GM13977 (cell line): ENCODE measurements at places on chromosomes 3 and 15.
A peak's percentile ranks its signal among the peaks of the same experiment; 100 is the strongest.

DNA sequence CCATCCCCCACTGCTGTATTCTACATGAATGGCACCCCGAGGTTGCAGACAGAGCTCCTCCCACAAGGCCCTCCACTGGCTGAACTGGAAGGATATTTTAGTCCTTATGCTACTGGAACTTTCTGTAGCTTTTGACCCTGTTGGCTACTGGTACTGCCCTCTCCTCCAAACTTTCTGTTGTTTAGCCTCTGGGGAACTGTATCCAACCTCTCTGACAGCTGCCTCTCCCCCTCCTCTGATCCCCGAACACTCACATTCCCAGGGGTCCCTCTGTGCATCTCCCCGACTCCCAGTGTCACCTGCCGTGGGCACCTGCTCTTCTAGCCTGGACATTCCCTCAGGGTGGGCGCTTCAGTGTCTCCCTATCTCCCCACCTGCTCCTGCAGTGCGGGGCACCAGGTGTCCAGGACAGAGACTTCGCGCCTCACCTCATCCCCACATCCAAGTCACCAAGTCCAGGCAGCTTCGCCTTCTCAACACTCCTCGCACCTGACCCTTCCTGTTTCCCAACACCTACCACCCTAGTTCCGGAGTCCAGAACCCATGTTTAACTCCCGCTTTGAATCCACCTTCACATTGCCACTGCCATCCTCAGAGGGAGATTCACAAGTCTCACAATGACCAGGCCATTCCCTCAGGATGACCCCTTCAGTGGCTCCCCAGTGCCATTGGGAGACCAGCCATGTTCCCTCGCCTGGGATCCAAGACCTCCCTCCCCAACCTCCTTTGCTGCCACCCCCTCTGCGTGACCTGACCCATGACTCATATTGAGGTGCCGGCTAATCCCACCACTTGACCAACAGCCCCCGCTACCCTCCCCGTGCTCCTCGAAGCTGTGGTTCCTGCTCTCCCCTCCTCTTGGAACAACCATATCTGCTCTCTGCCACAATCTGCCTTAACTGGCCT, 34.2 kb downstream of the BDH1 start:
- DNase-seq = no peak

DNA sequence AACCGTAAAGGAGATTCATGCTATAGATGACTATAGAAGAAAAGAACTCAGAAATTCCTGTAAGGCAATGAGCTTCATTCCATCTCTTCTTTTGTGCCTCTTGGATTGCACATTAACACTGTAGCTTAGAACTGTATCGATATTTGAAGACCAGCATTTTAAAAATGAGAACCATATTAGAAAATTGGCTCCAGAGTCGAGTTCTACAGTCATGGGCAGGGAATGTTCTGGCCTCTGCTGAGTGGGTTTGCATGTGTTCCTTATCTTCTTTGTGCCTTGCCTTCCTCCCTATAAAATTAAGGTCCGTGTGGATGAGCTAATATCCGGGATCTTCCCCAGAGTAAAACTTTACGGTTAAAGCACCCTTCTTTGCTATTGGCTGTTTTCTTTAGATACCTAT, 77.4 kb upstream of the PLCL2 start:
- DNase-seq = no peak

DNA sequence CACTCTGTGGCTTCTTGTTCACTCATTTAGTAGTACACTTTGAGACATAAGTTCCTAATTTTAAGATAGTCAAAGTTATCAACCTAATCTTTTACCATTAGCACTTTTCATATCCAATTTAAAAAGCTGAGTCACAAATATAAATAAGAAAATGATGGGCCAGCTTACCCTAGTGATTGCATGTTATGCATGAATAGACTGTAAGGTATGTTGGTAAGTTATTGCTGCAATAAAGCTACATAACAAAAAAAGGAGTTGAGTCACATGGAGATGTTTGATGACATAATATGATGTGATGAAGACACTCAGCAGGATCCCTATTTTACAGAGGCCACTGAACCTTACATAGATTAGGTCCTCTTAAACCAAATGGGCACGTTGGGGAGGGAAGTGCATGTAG, 161.3 kb downstream of the OCA2 start:
- no peak for DNase-seq

- DNase-seq = no peak
Measured at GRCh38 chr3:15750879-15751278, 46.9 kb downstream of the ANKRD28 start.

DNA sequence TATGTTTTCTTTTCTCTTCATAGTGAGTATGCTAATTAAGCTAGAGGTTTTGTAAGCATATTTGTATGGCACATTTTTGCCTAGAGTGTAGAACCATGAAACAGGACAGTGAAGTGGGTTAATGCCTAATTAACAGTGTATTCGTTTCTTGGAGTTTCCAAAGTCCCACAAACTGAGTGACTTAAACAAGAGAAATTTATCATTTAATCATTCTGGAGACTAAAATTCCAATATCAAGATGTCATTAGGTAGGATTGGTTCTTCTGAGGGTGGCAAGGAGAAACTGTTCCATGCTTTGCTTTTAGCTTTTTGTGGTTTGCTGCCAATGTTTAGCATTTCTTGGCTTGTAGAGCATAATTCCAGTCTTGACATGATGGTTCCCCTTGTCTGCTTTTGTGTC, 734.2 kb downstream of the NAALADL2 start:
- no peak for DNase-seq

GRCh38 chr3:101325393-101326134, 5.2 kb upstream of the IMPG2 start:
- DNase-seq = no peak

- no peak for DNase-seq
Measured at GRCh38 chr15:89457086-89457485, 39.3 kb downstream of the RHCG start.

GRCh38 chr15:51726302-51727073, 11.0 kb downstream of the LYSMD2 start:
- DNase-seq = peak; percentile 49

DNA sequence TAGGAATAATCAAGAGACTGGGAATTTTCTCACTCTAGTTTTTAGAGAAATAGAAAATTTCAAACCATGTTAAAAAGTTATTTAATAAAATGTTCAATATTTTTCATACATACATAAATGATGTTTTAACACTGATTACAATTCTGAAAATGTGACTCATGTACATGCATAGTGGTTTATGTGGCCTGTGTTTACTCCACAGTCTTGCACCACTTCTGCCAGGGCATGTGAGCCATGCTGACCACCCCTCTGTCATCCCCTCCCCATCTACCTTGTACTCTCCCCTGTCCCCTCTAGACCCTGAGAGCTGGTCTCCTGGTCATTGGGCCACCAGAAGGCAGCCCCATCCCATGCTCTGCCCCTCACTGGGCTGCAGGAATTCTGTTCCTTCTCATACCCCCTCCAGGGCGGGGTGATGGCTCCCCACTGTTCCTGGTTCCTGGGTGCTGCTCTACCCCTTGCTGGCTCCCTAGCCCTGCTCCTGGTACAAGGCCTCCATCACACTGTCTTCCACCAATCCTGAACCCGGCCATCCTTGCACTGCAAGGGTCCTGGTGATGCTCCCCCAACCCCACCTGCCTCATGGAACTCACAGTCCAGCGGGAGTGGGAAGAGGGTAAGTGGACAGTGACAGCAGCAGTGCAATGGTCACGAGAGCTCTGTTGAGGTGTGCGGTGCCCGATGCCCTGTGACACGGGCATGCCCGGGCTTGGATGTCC, 24.2 kb upstream of the SLC41A3 start:
- no peak for DNase-seq

- DNase-seq = no peak
Measured at GRCh38 chr15:99257107-99257750, 5.9 kb downstream of the LRRC28 start.

DNA sequence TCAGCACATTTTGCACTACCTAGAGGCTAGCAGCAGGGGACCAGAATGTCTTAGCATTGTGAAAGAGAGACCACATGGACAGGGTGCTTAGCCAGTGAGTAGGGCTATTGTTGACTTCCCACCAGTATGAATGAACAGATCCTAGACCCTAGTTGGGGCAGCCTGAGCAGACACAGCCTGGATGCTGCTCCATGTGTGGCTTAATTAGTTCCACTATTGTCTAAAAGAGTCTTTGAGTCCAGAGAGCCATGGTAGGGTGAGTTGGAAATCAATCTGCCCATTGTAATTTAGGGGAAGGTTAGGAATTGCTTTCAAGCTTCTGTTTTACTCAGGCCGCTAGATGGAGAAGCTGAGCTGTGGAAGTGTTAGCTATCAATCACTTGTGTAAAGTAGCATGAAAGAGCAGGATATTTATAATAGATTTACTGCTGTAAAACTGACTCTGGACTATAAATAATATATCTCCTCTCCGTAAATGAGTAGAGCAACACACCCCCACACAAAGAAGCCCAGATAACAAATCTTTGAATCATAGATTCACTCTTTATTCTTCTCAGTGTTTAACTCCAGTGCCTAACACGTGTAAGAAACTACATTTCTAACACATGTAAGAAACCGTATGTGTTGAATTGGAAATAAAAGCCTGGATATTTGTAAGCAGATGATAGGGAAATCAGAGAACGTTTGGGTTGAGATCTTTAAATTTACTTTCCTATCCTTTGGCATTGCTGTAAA, 4.1 kb upstream of the GCSAM start:
- no peak for DNase-seq
